ENCODE measurements at places on chromosomes 16 and 17.

GRCh38 chr16:66318505-66318904 lies 48.0 kb upstream of the CDH5 start:
- DNase-seq, result no peak

DNA sequence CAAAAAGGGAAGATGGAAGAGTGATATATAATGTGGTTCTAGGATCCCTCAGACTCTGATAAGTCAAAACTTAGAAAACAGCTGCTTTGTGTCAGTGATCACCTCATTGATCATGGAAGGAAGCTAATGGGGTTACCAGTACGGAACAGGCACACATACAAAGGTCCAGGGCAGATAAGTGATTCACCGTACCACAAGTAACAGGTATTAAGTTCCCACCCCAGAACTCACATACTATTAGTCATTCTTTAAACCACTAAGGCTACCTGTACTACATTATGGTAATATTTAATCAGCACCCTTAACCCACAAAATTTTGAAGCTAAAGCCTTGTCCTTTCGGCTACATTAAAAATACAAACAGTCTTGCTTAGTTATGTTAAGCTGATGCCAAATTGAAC lies 17.4 kb downstream of the RNF43 start:
- DNase-seq, result no peak

DNA sequence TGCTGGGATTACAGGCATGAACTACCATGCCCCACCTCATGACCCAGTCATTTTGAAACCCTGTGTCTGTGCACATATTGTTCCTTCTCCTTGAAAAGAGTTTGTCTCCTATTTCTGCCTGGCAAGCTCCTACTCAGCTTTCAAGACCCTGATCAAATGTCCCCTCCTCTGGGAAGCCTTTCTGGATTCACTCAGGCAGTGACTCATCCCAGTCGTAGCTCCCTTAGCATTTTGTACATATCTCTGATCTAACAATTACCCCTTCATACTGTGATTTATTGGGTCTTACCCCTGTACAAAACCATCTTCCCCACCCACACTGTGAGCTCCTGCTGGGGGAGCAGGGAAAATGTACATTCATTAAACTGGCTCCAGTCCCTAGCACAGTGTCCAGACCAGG lies 18.1 kb upstream of the ABCC12 start:
- DNase-seq, result no peak

DNA sequence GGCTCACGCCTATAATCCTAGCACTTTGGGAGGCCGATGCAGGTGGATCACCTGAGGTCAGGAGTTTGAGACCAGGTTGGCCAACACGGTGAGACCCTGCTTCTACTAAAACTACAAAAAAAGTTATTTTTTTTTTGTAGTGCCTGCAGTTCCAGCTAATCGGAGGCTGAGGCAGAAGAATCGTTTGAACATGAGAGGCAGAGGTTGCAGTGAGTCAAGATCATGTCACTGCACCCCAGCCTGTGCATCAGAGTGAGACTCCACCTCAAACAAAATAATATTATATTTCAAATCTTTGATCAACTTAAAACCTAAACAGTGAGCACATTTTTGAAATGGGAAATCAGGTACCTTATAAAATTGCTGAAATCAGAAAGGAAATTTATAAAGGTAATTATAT lies 36.5 kb downstream of the NCOR1 start:
- DNase-seq, result no peak

DNA sequence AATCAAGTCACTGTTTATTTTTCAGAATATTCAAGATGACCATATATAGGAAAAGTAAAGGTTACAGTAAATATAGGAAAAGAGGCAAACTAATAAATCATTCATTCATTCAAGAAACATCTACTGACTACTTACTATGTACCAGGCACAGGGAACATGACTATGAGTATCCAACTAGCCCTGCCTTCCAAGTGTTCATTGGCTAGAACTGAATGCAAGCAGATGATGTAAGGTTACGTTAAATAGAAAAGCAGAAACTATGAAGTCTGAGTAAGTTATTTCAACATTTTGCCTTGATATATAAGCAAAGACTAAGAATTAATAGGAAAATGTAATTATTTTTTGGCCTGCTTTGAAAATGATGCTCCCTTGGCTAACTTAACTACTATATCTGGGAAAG lies 36.7 kb downstream of the SPAG9 start:
- no peak for DNase-seq

GRCh38 chr17:81111066-81111465 lies 54.2 kb upstream of the PVALEF start:
- DNase-seq, result no peak

DNA sequence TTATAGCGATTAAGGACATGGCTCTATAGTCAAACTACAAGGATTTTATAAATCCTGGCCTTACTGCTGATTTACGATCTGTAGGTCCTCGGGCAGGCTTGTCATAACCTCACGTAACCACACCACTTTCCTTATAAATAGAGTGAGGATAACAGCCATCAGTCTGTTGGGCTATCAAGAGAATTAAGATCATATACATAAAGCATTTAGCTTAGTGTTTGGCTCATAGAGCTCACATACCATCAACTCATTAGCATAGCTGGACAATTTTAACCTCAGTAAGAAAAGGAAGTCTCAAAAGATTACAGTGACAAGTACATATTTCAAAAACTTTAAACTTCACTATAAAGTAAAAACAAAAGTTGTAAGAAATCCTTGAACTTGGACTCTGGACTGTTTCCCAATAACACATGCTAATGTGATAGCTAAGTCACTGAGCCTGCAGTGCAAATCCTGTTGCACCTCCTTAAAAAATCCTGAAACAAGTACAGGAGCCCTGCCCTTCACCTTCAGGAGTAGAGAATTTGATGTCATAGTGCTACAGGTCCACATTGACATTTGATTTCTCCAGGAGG lies 20.8 kb upstream of the CLEC3A start:
- no peak for DNase-seq

DNA sequence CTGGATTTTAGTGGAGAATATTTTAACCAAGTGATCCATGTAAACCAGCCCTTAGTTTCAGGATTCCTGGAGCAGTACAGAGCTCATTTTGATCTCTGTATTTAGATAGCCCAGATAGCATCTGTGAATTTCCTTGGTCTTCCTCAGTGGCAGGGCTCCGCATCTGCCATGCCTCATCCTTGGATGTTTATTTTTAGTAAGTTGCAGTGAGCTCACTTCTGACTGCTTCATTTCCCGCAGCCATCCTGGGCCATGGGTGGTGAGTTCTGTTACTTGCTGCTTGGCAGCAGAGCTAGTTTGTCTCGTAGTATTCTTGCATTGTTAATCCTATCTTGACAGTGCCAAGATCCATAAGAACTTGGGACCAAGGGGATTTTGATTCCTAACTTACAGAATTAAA lies 33.7 kb downstream of the IST1 start:
- DNase-seq, result no peak

DNA sequence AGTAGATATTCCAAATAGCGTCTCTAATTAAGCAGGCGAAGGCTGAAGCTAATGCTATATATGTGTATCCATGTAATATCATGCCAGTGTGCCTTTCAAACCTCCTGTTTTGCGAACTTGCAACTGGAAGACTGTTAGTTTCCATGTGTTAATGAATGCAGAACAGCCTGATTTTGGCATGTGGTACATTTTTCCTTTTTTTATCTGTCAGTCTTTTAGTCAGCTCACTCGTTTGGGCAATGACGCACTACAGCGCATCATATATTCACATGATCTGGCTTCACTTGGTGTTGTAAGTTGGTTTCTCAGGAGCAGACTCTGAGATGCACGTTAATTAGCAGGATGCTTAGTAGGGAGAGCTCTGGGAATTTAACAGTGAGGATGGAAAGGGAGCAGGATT lies 210.4 kb upstream of the CA10 start:
- no peak for DNase-seq

GRCh38 chr17:3157218-3157617 lies 29.9 kb upstream of the OR1G1 start:
- no peak for DNase-seq

GRCh38 chr17:33695431-33695830 lies 402.3 kb upstream of the ASIC2 start:
- no peak for DNase-seq

DNA sequence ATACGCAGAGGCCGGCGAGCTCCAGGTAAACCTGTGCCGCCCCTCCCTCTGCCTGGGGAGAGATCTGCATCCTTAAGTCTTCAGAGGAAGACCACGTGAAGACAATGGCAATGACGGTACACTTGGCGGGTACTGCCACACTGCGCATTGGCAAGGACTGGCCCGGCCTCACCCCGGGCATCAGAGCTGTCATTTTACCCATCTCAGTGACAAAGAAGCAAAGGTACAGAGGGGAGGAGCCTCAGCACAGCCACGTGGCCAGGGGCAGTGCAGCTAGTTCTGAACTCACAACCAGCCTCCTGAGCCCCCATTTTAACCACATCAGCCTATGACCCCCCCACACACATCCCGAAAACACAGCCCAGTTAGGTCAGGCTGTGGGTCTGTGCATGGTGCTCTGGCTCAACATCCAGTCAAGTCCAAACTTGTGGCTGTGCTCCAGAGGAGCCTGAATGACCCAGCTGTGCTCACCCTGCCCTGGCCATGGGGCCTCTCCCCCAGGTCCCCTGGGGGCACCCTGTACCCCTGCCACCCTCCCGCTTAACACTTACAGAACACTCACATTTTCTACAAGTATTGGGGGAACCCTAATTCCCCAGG lies 80.6 kb downstream of the C16orf95 start:
- no peak for DNase-seq

- no peak for DNase-seq
Measured at GRCh38 chr17:63955791-63956190, 16.9 kb downstream of the SCN4A start.
